Activated CD4-positive, alpha-beta memory T cell treated with anti-CD3 and anti-CD28 coated beads, Interleukin-2, amount 10 ng/mL, durations not matched to agents 7 days and 5 days (primary cell): ENCODE measurements at places on chromosomes 3 and 15. TPM values are rescaled to one million over a fixed set of nuclear protein-coding genes. Genes with fewer than 3 reads are reported as not detected.

HTR3E gene
- not detected for total RNA-seq

POTEB2 gene
- not detected for total RNA-seq

TMEM40 gene
- not detected for total RNA-seq

B3GALNT1 gene
- 4.1 TPM for total RNA-seq

VGLL3 gene
- not detected for total RNA-seq

TRH gene
- not detected for total RNA-seq

MDFIC2 gene
- not detected for total RNA-seq

IL1RAP gene
- total RNA-seq: 15.2 TPM

ACKR2 gene
- total RNA-seq: 2.3 TPM

MFSD1 gene
- 26.9 TPM for total RNA-seq

ILDR1 gene
- 1.6 TPM for total RNA-seq

DUOX2 gene
- total RNA-seq: 0.23 TPM

TMEM87A gene
- 39.2 TPM for total RNA-seq

GOLGA8J gene
- not detected for total RNA-seq

ZNF80 gene
- 0.35 TPM for total RNA-seq

LEKR1 gene
- 1.4 TPM for total RNA-seq

LRRIQ4 gene
- not detected for total RNA-seq

NR2E3 gene
- not detected for total RNA-seq

CLDN18 gene
- not detected for total RNA-seq

RTP3 gene
- total RNA-seq: not detected

KLF15 gene
- total RNA-seq: not detected

MUC20 gene
- 2.8 TPM for total RNA-seq

TRIM71 gene
- total RNA-seq: not detected

SATB1 gene
- 267 TPM for total RNA-seq
